ENCODE measurements at places on chromosomes 2 and 18.

- no peak for DNase-seq
Observed at GRCh38 chr2:101806123-101806522, 108.6 kb downstream of the MAP4K4 start.

- no peak for DNase-seq
Observed at GRCh38 chr2:191041418-191042161, 27.6 kb upstream of the STAT1 start.

DNA sequence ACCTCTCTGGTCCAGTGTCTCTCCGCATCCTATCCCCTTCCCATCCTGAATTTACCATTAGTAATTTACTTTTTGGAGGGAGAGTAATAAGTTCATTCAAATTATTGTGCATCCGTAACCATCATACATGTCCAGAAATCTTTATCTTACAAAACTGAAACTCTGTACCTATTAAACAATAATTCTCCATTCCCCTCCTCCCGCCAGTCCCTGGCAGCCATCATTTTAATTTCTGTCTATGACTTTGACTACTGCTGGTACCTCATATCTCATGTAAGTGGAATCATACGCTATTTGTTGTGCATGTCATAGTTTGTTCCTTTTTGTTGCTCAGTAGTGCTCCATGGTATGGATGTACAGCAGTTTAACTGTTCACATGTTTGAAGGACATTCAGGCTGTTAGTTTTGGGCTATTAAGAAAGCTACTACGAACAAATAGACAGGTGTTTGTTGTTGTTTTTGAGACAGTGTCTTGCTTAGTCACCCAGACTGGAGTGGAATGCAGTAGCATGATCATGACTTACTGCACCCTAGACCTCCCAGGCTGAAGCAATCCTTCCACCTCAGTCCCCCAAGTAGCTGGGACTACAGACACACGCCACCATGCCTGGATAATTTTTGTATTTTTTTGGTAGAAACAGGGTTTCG lies 2.0 kb downstream of the LIMS1 start:
- DNase-seq: no peak

DNA sequence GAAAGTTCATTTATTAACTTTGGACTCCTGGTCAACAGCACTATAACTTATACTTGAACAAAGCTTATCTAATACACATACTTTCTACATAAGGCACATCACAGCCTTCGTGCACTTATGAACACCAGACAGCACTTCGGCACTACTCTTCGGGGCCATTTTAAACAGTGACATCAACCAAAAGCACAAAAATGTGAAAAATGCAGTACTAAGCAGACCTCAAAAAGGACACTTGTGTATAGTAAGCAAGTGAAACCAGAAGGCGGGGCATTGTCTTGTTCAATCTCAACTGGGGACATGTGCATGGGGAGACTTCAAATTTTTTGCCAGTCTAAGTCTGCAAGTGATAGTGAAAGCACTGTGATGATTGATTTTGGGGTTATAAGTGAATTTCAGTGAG lies 163.0 kb downstream of the NCKAP5 start:
- no peak for DNase-seq

DNA sequence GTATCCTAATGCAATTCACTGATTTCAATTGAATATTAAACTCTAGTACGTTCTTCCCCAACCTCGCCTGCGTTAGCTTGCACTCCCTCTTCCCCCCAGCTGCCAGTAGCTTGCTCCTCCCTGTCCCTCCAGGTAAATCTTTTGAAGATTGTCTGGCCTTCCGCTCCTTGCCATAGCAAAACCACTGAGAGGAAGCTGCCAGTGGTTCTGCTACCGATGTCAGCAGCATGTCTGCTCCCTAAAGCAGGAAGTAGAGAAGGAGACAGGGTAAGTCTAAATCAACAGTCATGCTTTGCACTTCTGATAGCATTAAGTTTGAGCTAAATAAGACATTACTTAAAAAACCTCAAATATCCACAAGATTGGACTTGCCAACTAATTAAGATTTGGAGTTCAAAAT lies 89.1 kb downstream of the SCN2A start:
- no peak for DNase-seq

DNA sequence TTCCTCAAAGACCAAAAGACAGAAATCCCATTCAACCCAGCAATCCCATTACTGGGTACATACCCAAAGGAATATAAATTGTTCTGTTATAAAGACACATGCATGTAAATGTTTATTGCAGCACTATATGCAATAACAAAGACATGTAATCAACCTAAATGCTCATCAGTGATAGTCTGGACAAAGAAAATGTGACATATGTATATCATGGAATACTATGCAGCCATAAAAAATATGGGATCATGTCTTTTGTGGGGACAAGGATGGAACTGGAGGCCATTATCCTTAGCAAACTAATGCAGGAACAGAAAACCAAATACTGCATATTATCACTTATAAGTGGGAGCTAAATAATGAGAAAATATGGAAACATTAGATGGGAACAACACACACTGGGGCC lies 2.7 kb upstream of the HNMT start:
- no peak for DNase-seq

DNA sequence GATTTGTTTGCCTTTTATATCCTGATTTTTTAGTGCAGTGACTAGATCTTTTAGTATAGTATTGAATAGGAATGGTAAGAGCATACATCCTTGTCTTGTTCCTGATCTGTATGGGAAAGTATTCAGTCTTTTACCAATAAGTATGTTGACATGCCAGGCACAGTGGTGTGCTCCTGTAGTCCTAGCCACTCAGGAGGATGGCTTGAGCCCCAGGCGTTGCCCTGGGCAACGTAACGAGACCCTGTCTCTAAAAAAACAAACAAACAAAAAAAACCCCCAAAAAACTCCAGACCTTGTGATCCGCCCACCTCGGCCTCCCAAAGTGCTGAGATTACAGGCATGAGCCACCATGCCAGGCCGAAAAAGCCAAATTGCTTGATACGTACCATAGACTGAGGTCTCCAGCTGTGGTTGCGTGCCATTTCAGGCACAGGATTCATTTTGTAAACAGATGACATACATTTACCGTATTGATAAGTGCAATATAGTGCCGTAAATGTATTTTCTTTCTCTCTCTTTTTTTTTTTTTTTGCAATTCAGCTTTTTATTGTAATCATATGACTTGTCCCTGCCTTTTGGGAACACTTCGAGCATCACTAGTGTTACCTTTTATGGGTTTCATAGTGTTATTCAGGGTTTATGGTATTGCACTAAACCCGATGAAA lies 18.5 kb downstream of the BIRC6 start:
- DNase-seq: no peak

DNA sequence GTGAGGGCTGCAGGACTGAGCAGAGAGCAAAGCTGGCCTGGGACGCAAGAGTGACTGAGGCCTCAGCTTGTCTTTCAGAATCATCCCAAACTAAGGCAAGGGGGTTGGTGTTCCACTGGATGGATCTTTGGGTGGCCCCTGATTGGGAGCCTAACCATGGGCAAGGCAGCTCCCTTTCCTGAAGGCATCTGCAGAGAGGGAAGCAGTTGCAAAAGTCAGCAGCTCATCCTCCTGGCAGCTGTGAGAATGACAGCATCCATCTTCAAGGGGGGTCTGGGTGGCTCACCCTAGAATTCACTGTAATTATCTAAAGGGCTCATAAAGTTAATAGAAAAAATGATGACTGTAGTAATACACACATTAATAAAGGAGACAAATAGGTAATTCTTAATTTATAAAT lies 46.5 kb upstream of the RAB31 start:
- no peak for DNase-seq

- DNase-seq: no peak
Observed at GRCh38 chr2:214775971-214776370, 33.5 kb downstream of the BARD1 start.

DNA sequence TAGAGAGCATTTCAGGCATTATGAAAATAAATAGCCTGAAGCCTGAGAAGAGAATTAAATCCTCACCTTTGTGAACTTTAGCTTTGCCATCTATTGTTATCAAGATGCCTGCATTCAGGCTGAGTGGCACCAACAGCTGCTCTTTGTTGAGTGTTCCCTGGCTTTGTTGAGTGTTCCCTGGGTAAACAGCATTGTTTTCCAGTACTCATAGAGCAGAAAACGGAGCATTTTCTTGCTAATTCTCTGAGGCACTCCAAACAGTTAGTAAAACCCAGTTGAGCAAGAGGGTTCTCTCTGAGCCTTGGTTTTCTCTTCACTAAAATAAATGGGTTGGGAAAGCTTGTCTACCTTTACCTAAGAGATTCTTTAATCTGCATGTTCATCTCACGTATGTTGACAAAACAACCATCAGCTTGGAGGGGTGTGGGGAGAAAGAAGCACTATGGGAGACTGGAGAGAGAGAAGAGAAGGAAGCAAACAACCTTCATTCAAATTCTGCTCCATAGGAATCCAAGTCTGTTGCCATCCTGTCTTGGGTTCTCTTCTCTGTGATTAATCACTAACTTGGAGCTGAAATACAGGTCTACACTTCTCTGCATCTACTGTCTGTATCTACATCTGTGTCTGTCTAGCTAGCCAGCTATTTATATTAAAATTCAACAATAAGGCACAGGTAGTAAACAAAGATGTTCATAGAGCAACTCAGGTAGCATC lies 567.0 kb upstream of the SOX11 start:
- no peak for DNase-seq

- DNase-seq: no peak
Observed at GRCh38 chr2:221924576-221924975, 352.5 kb upstream of the EPHA4 start.

DNA sequence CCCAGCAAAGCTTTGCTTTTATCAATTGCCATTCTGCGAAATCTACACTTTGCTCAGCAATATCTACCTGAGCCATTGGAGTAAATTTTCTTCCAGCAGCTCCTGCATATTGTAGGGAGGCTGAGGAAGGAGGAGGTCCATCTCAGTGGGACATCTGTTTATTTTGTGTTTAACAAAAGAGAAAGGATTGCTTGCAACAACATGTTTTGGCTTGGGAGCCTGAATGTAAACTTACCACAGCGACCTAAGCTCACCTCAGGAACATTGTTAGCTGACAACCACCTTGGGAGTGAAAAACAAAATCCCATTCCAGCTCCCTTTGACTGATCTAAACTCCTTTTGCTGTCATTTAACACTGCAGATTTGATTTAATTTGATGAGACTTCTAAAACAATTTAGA lies 356.1 kb downstream of the SS18 start:
- no peak for DNase-seq

DNA sequence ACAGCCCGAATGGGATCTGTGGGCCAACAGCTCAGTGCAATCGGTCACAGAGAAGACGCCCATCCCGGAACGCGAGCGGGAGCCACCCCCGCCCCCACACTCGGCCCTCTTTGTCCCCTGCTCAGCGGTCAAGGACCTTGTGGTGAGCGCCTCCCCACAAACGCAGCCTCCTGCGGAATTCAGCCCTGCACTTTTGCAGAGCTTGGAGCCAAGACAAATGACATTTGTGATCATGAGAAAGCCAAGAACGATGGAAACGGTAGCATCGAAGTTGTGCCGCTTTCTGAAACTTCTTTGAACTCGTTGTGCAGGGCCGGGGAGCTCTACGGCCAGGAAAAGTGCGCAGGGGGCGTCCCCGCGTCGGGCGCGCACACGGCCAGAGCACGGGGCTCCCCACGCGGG lies 6.7 kb upstream of the SALL3 start:
- no peak for DNase-seq

DNA sequence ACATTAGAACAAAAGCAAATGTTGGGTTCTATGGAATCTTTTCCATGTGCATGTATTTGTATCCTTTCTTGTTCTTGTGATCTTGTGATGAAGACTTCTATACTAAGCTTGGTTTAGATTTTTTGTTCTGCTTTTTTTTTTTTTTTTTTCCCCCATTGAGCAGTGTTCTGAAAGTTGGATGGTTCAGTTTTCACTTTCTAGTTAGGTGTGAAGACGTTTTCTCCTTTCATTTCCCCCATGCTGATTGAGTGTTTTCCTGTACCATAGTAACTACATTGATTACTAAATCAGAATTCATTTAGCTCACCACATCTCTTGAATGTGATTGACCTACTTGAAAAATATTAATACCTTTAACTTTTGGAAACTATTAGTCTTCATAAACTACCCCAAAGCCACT lies 34.1 kb downstream of the NOP58 start:
- no peak for DNase-seq

DNA sequence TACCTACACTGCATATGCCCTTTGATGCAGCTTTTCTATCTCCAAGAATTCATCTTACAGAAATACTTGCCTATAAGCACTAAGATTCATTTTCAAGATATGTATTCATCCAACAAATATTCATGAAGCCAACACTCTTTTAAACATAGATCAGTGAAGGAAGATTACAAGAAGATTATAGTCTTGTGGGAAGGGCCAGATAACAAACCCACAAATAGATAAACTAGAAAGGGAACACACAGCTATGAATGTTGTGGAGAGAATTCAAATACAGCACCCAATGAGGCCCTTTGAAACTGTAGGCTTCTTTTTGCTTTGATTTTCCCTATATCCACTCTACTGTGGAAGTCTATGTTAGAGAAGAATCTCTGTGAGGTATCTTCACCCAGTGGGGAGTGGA lies 186.7 kb upstream of the RBMS1 start:
- DNase-seq: no peak

GRCh38 chr2:105856581-105856980 lies 111.9 kb downstream of the NCK2 start:
- DNase-seq: no peak

- DNase-seq: peak; percentile 50
Observed at GRCh38 chr2:50995610-50996009, 36.3 kb downstream of the NRXN1 start.

DNA sequence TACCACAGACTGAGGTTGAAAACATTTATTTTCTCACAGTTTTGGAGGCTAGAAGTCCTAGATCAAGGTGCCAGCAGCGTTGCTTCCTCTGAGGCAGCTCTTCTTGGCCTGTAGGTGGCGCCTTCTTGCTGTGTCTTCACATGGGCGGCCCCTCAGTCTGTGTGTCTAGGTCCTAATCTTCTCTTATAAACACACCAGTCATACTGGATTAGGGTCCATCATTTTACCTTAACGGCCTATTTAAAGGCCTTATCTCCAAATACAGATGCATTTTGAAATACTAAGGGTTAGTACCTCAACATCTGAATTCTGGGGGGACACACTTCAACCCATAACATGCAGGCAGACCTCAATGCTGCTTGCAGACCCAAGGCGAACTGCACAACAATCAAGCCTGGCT lies 4.4 kb upstream of the RMC1 start:
- peak; percentile 78 for DNase-seq

- DNase-seq: no peak
Observed at GRCh38 chr2:144233733-144234541, 286.0 kb downstream of the ZEB2 start.

DNA sequence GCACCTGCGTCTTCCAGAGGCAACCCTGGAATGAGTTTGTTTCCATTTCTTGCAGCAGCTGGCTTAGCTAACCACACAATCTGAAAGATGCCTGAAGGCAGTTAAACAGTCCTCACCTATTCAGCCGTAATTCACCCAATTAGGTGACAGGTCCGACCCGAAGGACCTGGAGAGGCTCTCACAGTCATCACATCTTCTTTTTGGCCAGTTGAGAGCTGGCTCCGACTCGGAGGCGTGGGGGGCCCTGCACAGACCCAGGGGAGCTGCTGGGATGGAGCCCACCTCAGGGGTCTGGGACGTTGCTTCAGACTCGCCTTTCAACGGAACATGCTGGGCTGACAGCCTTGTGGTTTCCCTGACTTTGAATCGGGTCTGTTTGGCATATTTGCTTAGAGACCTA lies 187.3 kb downstream of the RTP5 start:
- no peak for DNase-seq

- DNase-seq: no peak
Observed at GRCh38 chr2:219706823-219707281, 79.4 kb downstream of the SLC4A3 start.
